Testis (tissue), 5 donors: ENCODE measurements at places on chromosomes 7 and 10. TPM values are rescaled to one million over a fixed set of nuclear protein-coding genes. Genes with fewer than 3 reads are reported as not detected.

DNA sequence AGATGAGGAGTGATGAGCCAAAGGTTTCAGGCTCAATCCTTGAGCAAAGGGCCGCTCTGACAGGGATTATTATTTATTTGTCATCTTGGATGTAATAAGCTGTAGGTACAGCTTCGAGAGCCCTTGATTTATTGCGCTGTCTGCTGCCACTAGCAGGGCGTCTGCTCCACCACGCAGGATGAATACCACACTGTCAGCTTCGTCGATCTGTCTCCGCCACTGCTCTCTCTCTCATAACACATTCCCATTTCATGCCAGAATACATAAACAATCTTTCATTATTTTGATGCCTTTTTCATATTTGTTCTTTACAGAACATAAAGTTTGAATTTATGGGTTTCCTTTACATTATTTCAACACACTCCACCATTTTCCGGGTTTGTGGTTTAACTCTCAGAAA, 276.6 kb downstream of the LRMDA start:
- H3K36me3 ChIP-seq = no peaks in the 10 kb centered on the region
- no peak overlapping the region for H3K27ac ChIP-seq
- DNase-seq = no peak
- H3K27me3 ChIP-seq = no peaks in the 10 kb centered on the region

DNA sequence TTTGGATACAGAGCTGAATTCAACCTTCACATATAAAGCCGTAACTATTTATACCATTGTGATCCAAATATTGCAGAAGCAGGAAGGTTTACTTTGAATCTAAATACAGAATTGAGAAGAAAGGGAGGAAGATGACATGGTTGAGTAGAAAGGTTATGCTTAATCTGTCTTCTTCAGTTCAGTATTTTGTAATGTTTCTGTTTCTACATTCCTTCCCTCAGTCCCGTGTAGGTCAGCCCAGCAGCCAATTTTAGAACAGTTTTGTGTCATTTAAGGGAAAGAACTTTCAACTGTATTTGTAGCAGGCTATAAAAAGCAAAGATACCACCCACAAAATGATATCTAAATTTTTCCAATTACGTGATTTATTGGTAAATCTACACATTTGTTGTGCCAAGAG, 97.4 kb downstream of the CPED1 start:
- no peaks in the 10 kb centered on the region for H3K4me1 ChIP-seq
- H3K36me3 ChIP-seq = no peaks in the 10 kb centered on the region
- H3K27me3 ChIP-seq = no peaks in the 10 kb centered on the region
- H3K27ac ChIP-seq = peak overlapping the region; percentile 70
- DNase-seq = no peak
- no peak overlapping the region for H3K4me3 ChIP-seq

- H3K27me3 ChIP-seq = no peaks in the 10 kb centered on the region
- H3K27ac ChIP-seq = peak overlapping the region; percentile 84
- no peaks in the 10 kb centered on the region for H3K36me3 ChIP-seq
These were observed 39.7 kb downstream of the DLG5 start for GRCh38 chr10:77886795-77887355.

DNA sequence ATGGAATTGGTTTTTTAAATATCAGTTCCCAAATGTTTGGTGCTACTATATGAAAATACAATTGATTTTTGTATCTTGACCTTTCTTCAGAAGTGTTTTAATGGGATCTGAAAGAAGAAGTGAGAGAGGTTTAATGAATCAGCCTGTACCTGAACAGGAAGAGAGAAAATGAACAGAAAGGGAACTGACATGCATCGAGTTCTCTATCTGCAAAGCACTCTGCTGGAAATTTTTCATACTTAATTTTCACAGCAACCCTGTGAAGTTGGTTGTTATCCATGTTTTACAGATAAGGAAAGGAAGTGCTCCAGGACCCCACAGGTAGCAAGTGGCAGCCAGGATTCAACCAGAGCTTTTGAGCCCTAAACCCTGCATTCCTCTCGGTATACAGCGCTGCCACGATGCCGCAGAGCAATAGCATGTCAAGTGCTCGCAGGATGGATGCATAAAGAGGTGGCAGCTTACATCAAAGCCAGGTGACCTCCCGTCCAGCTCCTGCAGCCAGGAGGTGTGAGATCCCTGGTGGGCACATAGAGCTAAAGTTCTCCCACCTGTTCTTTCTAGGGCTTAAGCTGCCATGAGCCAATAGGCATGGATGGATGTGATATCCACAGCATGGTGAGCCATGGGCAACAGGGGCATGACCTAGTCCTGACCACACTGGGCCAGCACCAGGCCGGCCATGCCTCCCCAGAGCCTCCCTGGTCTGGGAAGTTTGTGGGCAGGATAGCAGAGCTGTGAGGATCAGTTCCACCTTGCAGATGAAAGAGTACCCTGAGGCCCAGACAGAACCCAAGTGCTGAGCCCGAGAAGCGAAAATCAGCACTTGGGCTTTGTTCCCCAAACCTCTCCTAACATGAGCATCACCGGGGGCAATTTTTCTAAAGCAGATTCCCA, 57.2 kb downstream of the CALML3 start:
- no peak overlapping the region for H3K4me3 ChIP-seq
- H3K36me3 ChIP-seq = no peaks in the 10 kb centered on the region
- no peak overlapping the region for H3K27ac ChIP-seq
- no peaks in the 10 kb centered on the region for H3K4me1 ChIP-seq
- no peak for DNase-seq
- no peaks in the 10 kb centered on the region for H3K27me3 ChIP-seq

DNA sequence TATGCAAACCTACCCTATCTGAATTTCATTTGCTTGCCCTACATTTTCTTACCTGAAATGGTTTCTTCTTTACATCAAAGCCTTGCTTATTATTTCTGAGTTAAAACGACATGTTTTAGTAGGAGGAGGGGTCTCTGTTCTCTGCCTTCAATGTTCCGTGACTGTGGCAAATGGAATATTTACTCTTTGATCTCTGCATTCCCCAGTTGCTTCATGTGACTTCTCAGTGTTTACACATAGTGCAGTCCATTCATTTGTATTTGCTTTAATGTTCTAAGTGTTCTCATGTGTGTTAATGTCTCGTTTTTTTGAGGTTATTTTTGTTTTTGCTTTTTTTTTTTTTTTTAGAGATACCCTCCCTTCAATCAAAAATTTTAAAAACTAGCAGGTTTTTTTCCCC, 75.8 kb downstream of the GNAI1 start:
- H3K4me1 ChIP-seq = no peaks in the 10 kb centered on the region
- no peak overlapping the region for H3K4me3 ChIP-seq
- no peak overlapping the region for H3K27ac ChIP-seq
- DNase-seq = no peak
- H3K36me3 ChIP-seq = no peaks in the 10 kb centered on the region

- peak; percentile 38 for DNase-seq
- H3K4me1 ChIP-seq = no peaks in the 10 kb centered on the region
- peak overlapping the region; percentile 33 for H3K27ac ChIP-seq
These were observed 59.1 kb downstream of the ZNF365 start for GRCh38 chr10:62433181-62433692.

- DNase-seq = no peak
- H3K4me3 ChIP-seq = no peak overlapping the region
- no peaks in the 10 kb centered on the region for H3K27me3 ChIP-seq
- no peaks in the 10 kb centered on the region for H3K4me1 ChIP-seq
- no peaks in the 10 kb centered on the region for H3K36me3 ChIP-seq
These were observed 59.4 kb upstream of the CDK1 start for GRCh38 chr10:60718886-60719285.

GRCh38 chr7:69189406-69189805, 408.9 kb upstream of the AUTS2 start:
- no peak overlapping the region for H3K4me3 ChIP-seq
- DNase-seq = no peak
- no peaks in the 10 kb centered on the region for H3K4me1 ChIP-seq
- no peaks in the 10 kb centered on the region for H3K36me3 ChIP-seq
- no peak overlapping the region for H3K27ac ChIP-seq

- no peak for DNase-seq
- H3K27ac ChIP-seq = no peak overlapping the region
- no peaks in the 10 kb centered on the region for H3K27me3 ChIP-seq
- no peaks in the 10 kb centered on the region for H3K36me3 ChIP-seq
These were observed 46.9 kb upstream of the FMC1 start for GRCh38 chr7:139294241-139294640.

DNA sequence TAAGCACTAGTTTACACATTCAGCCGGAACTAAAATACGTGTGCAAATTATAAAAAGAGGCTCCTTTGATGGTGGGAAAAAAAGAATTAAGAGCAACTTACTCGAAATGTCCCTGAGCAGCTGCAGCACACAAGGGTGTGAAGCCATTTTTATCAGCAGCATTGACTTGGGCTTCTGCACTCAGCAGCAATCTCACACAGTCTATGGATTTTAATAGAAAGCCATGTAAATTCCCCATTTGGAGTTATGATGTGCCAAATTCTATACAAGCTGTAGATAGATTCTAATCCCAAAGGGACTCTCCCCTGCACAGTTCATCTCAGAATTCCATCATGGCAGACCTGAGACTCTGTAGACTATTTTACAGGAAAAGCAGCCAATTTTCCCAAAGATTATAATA, 90.5 kb downstream of the CTTNBP2 start:
- H3K36me3 ChIP-seq = no peaks in the 10 kb centered on the region
- H3K4me3 ChIP-seq = no peak overlapping the region
- H3K27ac ChIP-seq = no peak overlapping the region
- H3K4me1 ChIP-seq = no peaks in the 10 kb centered on the region

DNA sequence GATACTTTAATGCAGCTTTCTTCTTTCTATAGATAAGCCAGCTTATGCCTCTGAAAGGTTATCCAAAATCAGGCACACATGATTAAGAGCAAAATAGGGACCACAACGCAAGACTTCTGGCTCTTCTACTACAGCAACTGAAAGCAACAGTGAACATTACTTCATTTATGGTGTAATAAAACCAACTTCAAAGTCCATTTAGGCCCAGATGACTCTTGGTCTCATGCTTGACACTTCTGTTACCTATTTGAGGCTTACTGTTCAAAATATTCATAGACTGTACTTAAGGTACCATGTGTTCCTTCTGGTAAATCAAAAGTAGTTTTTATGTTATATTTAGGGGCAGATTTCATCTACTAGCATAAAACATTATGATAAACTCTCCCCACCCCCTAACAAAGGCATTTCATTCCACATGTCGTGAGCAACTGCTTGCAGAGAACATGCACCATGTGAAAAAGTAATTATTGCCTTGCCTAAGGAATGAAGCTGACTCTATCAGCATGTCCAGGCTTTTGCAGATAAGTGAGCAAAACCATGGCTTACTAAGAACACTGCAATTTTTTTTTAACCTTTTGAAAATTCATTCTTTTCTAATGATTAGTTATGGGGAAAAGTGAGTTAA, 154.9 kb upstream of the ITGB1 start:
- DNase-seq = no peak
- H3K4me1 ChIP-seq = peaks cover 15% of the 10 kb centered on the region
- H3K36me3 ChIP-seq = no peaks in the 10 kb centered on the region
- no peak overlapping the region for H3K4me3 ChIP-seq
- no peak overlapping the region for H3K27ac ChIP-seq

DNA sequence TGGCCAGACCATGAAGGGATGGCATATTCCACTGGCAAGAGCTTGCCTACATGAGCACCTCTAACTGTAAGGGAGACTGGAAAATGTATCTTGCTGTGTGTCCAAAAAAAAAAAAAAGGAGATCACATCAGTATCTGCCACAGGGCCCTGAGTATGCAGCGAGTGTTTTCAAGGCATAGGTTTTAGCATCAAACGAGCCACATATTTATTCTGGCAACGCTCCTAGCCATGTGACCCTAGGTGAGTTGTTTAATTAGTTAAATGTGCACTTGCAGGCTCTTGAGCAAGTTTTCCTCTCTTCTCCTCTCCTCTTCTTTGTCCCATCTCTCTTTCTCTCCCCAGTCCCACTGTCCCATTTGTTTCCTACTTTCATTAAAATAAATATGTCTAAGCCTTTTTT, 428.7 kb upstream of the AKR1E2 start:
- DNase-seq = no peak
- no peak overlapping the region for H3K4me3 ChIP-seq
- H3K36me3 ChIP-seq = no peaks in the 10 kb centered on the region
- H3K4me1 ChIP-seq = no peaks in the 10 kb centered on the region

- no peak overlapping the region for H3K27ac ChIP-seq
- H3K27me3 ChIP-seq = no peaks in the 10 kb centered on the region
- no peaks in the 10 kb centered on the region for H3K36me3 ChIP-seq
- DNase-seq = no peak
These were observed 135.0 kb downstream of the MBL2 start for GRCh38 chr10:52637592-52637991.

- H3K36me3 ChIP-seq = no peaks in the 10 kb centered on the region
- no peak overlapping the region for H3K27ac ChIP-seq
- H3K4me3 ChIP-seq = no peak overlapping the region
These were observed 481.0 kb downstream of the TNS3 start for GRCh38 chr7:47100817-47101435.

GRCh38 chr7:101390901-101391301, 28.2 kb downstream of the COL26A1 start:
- H3K4me3 ChIP-seq = no peak overlapping the region
- no peak for DNase-seq
- no peaks in the 10 kb centered on the region for H3K4me1 ChIP-seq
- no peaks in the 10 kb centered on the region for H3K36me3 ChIP-seq
- H3K27ac ChIP-seq = no peak overlapping the region

- no peak overlapping the region for H3K4me3 ChIP-seq
- no peaks in the 10 kb centered on the region for H3K27me3 ChIP-seq
- no peaks in the 10 kb centered on the region for H3K4me1 ChIP-seq
- no peak for DNase-seq
- no peak overlapping the region for H3K27ac ChIP-seq
These were observed 337.8 kb downstream of the SORCS1 start for GRCh38 chr10:106826716-106827115.

DNA sequence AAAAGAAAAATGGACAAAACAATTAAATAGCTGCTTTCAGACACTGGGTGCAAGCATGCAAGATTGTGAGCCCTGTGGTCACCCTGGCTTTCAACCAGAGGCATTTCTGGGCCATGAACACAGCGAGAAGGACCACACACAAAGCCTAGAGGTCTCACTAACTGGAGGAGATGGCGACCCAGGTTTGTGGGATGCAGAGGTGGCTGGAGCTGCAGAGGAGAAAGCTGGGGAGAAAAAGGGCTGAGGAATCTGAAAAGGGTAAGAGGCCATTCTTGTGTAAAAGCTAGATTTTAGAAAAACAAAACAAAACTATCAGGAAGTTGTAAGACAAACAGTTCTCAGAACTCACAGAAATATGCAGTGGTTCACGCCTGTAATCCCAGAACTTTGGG, 30.1 kb upstream of the PTPRN2 start:
- no peaks in the 10 kb centered on the region for H3K36me3 ChIP-seq
- H3K4me1 ChIP-seq = no peaks in the 10 kb centered on the region
- DNase-seq = peak; percentile 43
- H3K27ac ChIP-seq = no peak overlapping the region
- no peaks in the 10 kb centered on the region for H3K27me3 ChIP-seq
- no peak overlapping the region for H3K4me3 ChIP-seq

GRCh38 chr10:92420546-92421275, 129.7 kb downstream of the MARCHF5 start:
- H3K36me3 ChIP-seq = no peaks in the 10 kb centered on the region
- peak; percentile 21 for DNase-seq
- no peaks in the 10 kb centered on the region for H3K4me1 ChIP-seq
- H3K27ac ChIP-seq = no peak overlapping the region

Gene SPDYE8
- total RNA-seq = 8.6 TPM

Gene EBLN1
- total RNA-seq = 4.7 TPM

Gene PIP
- not detected for total RNA-seq

Gene PPP1R17
- 2.4 TPM for total RNA-seq

Gene MRPS16
- total RNA-seq = 59.6 TPM

Gene TRIM74
- 3.3 TPM for total RNA-seq

Gene SLC16A9
- 4.0 TPM for total RNA-seq

Gene PTPN20
- 20.9 TPM for total RNA-seq

Gene ELOVL3
- 1.5 TPM for total RNA-seq

Gene GNG11
- total RNA-seq = 4.0 TPM

Gene WEE2
- 1.4 TPM for total RNA-seq

Gene SLC16A12
- total RNA-seq = 1.9 TPM

Gene GRM3
- 0.47 TPM for total RNA-seq

Gene OR2A1
- total RNA-seq = 0.37 TPM

Gene CALHM1
- total RNA-seq = 0.24 TPM
